Fibroblast of upper back skin (primary cell): ENCODE measurements at places on chromosomes 3 and 15.

DNA sequence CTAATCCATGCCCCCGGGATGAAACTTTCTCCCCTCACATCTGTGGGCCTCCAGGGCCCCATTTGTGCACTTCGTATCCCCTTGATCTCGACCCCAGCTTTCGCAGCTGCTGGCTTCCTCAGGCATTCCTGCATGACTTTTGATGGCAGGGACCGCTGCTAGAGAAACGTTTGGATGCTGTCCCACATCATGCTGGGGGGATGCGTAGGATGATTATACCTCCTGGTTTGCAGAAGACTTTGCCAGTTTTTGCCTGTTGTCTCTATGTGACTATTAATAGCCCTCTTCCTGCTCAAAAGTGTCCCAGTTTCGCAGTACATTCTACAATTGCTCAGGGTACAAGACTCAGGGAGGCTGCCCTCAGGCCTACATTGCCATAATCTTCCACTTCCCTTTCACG, 10.4 kb upstream of the KCNAB1 start:
- DNase-seq = no peak

GRCh38 chr3:14701676-14702075, 26.7 kb downstream of the C3orf20 start:
- no peak for DNase-seq

- no peak for DNase-seq
These were observed 57.9 kb downstream of the STAG1 start for GRCh38 chr3:136694321-136694720.

GRCh38 chr3:30658328-30659052, 52.1 kb downstream of the TGFBR2 start:
- peak; percentile 90 for DNase-seq

- DNase-seq = no peak
These were observed 207.2 kb downstream of the RYR3 start for GRCh38 chr15:33517944-33518343.

DNA sequence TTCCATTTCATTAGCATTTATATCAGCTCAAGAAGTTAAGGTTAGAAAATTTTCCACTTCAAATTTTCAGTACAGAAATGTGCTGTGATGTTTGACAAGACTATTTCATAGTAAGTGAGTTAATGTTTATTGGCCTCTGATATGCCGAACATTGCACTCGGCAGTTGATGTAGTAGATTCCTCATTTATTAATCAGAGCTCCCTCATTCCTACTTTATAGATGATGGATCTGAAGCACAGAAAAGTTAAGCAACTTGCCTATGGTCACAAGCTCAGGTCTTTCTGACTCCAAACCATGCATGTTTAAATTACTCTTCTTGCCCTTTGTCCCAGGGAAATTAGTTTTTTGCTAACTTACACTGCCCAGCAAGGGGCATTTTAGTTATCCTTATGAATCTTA, 92.0 kb downstream of the ATG7 start:
- peak; percentile 48 for DNase-seq

GRCh38 chr15:90004671-90005070, 3.5 kb downstream of the ZNF710 start:
- DNase-seq = peak; percentile 96

GRCh38 chr3:72976281-72976741, 20.3 kb upstream of the PPP4R2 start:
- no peak for DNase-seq

DNA sequence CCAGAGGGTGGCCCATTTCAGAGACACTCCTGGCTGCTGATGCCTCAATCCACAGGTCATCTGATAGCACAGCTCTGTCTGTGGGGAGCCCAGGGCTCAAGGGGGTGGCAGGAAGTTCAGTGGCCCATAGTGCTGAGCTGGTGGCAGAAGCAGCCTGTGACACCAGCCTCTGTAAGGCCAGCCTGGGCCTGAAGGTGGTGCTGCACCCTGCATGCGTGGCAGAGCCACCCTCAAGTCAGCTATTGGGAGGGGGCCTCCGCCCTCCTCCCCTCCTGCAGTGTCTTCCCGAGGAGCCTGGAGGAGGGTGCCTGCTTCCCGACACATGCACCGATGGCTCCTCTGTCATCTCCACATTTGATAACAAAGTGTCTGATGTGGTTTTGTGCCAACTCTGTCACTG, 3.0 kb downstream of the PLA1A start:
- no peak for DNase-seq

DNA sequence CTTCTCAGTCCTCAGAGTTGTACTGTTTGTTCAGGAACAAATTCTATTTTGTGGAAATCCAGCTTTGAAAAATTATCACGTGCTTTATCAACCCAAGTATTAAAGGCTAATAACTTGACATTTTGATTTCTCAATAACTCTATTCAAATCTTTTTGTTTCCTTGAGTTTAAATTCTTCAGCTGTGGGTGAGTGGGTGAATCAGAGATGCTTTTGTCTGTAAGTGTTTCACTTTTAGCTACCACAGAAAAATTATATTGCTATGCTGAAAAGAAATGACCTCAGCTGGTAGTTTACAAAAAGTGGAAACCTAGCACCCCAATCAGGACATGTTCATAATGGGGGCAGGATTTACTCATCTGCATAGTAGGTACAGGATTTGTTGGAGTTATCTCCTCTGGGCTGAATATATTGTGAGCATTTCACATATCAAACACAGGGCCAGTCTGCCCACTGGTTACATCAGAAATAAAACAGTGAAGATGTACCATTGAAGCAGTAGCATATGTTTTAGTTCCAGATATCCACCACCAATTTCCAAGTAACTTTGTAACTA, 30.5 kb downstream of the MINDY4B start:
- DNase-seq = no peak

DNA sequence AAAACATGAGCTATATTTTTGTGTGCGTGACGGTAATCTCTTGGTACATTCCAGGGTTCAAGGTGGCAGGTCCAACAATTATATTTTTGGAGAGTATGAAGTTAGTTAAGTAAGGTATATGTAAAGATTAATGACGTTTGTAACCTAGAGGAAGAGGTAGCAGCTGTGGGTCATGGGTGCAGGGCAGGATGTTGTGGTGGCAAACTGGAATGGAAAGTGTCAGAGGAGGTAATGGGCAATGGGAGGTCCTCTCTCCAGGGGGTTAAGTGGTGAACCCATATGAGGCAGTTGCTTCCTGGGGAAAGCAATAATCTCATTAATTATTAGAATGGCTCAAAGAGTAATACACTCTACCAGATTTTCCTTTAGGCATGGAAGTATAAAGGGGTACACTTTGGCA, 1.0 kb upstream of the CD200R1L start:
- no peak for DNase-seq

DNA sequence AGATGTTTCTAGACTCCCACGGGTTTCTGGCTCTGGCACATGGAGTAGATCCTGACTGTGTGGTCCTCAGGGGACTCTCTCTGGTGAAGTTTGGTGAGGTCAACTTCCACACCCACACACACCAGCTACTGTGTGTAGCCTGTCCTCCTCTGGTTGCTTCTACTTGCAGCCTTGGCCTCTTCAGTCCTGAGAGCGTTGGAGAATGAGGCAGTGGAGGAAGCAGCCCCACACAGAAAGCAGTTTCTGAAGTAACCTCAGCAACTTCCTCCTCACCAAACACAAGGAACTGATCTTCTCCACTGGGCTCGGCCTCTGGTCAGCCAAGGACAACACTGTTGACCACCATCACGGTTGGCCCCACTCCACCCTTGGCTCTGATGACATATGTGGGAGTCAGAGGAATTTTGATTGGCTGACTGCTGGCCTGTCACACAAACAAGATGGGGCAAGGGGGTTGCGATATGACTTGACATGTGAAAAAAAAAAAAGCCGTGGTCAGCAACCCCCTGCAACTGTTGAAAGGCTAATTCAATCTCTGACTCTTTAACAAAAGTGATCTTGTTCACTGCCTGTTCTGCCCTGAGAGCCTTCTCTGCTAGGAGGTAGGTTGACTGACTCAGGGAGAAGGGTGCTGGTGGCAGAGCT, 19.6 kb downstream of the CD86 start:
- DNase-seq = no peak

GRCh38 chr15:88250826-88251225, 5.7 kb downstream of the NTRK3 start:
- no peak for DNase-seq

- no peak for DNase-seq
These were observed 34.7 kb downstream of the SPTSSB start for GRCh38 chr3:161336661-161337060.

- DNase-seq = no peak
These were observed 7.4 kb upstream of the RIOX2 start for GRCh38 chr3:97979610-97980009.

DNA sequence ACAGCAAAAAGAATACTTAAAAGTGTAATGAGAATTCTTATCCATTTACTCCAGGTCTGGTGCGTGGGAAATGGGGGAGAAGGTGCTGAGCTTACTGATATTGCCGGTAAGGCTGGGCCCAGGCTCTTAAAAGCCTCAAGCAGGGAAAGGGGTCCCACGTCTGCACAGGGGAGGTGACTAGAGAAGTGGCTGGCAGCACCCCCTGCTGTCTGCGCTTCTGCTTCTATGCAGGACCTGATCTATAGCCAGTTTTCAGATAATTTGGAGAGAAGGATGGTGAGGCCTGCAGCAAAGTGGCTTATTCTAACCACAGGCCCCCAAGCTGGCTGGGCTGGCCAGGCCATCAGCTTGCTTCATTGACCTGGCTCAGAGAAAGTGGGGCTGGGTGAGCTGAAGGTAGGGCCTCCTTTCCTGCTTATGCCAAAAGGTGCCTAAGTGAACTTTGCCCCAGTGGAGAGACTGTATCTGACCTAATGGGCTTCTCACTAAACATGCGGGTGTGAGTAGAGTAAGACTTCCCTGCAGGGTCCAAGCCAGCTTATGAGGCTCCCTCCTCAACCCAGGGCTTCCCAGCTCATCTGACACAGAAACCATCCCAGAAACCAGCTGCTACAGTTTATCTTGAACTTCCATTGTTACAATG, 30.9 kb upstream of the ATP1B3 start:
- DNase-seq = no peak

DNA sequence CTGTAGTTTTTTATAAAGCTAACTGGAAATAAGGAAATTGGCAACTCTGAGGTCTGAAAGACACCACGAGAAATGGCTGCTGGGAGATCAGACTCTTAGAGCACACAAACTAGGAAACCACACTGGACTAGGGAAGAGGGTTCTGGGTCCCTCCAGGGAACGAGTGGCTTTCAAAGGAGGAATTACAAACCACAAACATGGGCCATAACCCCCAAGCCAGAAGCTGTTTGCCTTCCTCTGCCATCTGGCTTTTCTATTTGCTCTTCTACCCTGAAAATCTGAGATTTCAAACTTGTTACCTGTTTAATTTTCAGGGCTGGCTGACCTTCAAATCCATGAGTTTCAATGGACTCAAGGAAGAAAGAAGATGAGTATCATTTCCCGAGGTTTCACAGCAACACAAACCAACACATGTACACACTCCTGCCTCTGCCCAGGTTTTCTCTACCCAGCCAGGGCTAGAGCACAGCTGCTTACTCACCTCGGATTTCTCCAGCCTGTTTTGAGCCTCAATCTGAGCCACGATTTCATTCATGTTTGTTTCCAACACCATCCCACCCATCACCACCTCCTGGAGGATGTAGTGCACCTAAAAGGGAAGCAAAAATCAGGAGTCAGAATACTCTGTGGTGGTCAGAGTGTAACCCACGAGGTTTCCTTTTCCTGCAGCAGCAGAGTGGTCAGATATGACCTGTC, 22.6 kb upstream of the ANPEP start:
- peak; percentile 70 for DNase-seq

DNA sequence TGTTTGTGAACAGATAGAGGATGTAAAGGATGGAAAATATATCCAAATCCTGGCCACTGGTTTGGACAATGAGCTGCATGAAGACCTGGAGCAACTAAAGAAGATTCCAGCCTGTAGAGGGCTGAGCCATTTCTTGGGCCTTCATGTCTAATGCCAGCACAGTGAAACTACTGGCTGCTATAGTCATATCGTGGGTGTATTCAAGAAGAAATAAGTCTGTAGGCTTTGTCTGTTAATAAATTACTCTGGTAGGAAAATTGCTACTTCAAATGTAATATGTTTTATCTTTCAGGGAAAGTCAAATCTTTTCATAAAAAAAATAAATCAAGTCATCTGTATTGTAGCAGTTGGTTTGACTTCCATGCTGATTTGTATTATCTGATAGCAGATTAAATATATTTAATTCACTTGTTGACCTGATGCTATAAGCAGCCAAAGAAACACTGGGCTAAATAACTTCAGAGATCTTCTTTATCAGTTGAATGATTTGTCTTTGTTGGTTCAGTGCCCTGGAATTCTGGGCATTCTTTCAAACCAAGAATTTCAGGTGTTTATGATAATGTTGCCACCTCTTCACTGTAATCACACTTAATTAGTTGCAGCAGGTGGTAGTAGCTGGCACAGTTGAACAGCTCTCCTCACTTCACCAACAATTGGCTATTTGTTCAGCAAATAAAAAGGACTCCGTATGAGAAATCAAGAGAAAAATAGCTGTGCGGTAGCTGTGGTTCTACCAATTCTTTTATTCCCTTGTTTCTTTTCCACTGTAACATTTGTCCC, 1109.5 kb downstream of the NSUN3 start:
- no peak for DNase-seq

DNA sequence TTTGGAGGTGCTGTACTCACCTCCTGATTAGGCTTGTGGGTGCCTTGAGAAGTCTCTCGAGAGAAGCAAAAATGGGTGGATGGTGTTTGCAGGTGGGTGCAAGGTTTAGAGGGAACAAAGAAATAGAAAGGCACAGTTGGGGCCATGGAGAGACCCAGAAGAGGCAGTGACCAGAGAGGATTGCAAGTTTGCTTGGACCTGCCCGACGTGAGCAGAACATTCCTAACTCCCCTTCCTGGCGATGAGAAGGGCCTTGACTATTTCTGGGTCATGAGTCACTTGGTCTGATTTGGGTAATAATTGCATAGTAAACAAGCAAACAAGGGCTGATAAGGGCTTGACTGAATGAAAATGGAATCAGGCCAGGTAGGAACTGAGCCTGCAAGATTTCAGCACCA, 7.0 kb upstream of the CTSH start:
- DNase-seq = no peak

GRCh38 chr3:151526757-151527156, 65.9 kb upstream of the IGSF10 start:
- DNase-seq = no peak

DNA sequence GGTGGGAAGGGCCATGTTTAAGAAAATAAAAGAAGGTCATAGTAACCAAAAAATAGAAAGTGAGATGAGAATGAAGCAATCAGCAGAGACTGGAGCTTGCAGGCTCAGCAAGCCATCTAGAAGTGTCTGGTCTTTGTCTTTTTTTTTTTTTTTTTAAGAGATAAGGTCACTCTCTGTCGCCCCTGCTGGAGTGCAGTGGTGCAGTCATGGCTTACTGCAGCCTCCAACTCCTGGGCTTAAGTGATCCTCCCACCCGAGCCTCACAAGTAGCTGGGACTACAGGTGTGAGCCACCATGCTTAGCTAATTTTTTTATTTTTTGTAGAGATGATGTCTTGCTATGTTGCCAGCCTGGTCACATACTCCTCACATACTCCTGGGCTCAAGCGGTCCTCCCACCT, 36.2 kb downstream of the GXYLT2 start:
- no peak for DNase-seq
